WTC11 (cell line): ENCODE measurements at places on chromosomes 13 and 19. TPM values are rescaled to one million over a fixed set of nuclear protein-coding genes. Genes with fewer than 3 reads are reported as not detected.

MADCAM1 gene
- 3.2 to 4.7 TPM (median 3.9 TPM) in 3 replicates for total RNA-seq

DNA sequence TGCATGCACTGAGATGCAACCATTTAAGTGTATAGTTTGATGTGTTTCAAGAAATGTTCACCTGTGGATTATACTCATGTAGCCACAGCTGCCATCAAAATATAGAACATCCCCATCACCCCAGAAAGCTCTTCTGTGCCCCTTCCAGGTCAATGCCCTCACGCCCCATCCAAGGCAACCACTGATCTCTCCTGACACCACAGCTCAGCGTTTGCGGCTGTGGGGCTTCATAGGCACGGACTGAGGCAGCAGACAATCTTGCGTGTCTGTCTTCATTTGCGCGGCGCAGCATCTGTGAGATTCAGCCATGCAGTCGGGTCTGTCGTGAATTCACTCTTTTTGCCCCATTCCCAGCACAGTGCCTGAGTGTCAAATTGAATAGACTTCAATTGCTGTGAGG is 153.8 kb upstream of the UQCRFS1 start:
- no peak for DNase-seq

MPHOSPH8 gene
- 18.2 to 18.5 TPM (median 18.3 TPM) in 3 replicates for total RNA-seq

DNA sequence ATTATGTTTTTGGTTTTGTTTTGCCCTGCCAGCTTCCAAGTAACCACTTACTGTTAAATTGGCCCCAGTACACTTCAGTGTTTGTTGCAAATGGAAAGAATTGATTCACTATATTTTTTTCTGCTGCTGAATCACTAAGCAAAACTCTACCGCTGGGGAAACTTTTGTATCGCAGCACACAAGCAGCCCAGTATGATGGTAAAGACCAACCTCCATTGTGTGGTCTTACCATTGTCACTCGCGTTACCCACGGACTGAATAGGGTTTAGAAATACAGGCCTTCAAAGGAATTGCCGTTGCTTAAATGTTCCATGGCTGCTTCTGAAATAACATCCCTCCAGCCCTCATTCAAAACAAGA is 7.9 kb downstream of the SPATA13 start:
- DNase-seq, result no peak

KLK3 gene
- 0.13 to 0.25 TPM (median 0.16 TPM) in 3 replicates for total RNA-seq

ZNF548 gene
- 10.8 to 14.2 TPM (median 11.3 TPM) in 3 replicates for total RNA-seq

DNA sequence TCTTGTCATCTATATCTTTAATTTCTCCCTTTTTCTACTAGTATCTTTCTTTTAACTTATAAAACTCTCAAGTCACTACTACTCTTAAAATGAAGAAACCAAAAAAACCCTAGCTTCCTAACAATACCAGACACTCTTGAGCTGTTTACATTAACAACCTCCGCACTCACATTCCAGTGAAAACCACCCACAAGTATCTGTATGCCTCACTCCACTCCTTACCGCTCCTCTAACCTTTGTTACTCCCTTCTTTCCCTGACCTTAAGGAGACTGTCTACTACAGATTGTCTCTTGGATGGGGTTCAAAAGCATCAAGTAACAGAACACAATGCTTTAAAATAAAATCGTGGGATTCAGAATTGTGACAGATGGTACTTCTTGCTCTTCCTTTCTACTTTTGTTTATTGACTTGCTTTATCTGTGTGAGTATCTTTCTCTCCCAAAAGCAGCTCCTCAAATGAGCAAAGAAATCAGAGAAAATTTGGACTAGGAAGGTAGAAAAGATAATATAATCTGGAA is 110.0 kb upstream of the FBXL3 start:
- no peak for DNase-seq

TEX29 gene
- total RNA-seq, result 0.32 to 0.68 TPM (median 0.37 TPM) in 3 replicates

DNA sequence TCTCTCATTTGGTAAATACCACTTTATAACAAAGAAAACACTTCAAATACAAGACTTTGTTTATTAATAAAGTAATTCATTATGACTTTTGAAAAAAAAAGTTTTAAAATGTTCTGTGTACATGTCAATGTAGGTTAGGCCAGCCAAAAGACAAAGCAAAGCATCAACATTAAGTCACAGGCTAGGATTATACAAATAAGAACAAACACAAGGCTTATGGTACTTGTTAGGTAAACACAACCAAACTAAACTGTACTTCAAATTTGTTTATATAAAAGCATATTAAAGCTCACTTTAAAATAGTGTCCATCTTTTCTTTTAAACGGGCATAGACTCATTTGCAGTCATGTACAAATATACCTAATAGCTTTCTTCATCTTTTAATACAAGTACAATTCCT is 86.6 kb downstream of the ZDHHC20 start:
- no peak for DNase-seq

ZFR2 gene
- 17.5 to 25.5 TPM (median 22.6 TPM) in 3 replicates for total RNA-seq

RPS28 gene
- total RNA-seq, result 2,082 to 2,373 TPM (median 2,292 TPM) in 3 replicates

- DNase-seq, result no peak
These were observed 45.5 kb downstream of the OLFM4 start for GRCh38 chr13:53074114-53074513.

DNA sequence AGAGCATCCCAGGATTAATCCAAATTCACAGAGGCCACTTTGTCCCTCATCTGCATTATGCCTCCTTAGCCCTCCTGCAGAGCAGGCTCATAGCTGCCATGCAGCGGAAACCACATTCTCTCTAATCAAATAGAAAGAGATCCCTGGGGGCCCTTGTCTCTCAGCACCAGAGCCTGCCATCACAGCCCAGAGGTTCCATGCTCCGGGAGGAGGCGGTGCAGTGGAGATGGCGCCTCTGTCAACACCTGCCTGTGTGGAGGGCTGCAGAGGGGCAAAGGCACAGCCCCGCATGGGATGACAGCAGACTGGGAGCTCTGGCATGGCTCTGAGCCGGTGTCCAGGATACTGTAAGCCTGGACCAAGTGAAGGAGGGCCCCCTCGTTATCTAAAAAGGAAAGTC is 111.3 kb downstream of the SLC7A1 start:
- DNase-seq, result no peak

PSG3 gene
- not detected in 3 replicates for total RNA-seq

KCNN1 gene
- 15.3 to 18.0 TPM (median 17.2 TPM) in 3 replicates for total RNA-seq

ATP8B3 gene
- total RNA-seq, result 5.5 to 8.2 TPM (median 8.0 TPM) in 3 replicates

PPFIA3 gene
- 25.5 to 30.1 TPM (median 27.3 TPM) in 3 replicates for total RNA-seq

DNA sequence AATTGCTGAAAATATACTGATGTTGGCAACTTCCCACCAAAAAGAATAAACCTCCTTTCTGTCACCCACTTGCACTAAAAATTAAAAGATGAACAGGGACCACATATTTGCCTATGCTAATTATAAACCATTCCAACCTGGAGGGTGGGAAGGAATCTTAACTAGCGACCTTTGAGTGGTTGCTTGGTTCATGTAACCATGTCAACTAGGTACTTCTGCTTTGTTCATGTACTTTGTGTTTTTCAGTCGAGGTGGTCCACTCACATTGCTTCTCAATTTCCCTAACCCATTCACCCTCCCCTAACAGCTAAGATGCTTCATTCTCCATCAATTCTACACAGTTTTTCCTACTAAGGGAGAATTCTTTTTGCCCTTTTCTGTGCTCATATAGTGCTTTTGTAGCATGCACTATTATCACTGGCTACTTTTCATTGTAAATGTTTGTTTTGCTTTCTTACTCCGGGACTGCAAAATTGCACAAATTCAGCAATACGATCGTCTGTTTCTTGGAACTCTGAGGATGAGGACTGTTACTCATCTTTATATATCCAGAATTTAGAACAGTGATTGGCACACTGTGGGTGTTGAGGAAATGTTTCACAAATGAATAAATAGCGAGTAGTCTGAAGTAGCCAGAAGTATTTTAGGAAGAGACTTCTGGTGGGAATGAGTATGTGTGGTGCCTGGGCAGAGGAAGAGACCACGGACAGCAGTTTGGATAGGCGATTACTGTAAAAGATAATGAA is 187.5 kb downstream of the GPC6 start:
- no peak for DNase-seq

GRCh38 chr13:27954406-27954851 is 14.7 kb downstream of the CDX2 start:
- peak; percentile 71 for DNase-seq

DNA sequence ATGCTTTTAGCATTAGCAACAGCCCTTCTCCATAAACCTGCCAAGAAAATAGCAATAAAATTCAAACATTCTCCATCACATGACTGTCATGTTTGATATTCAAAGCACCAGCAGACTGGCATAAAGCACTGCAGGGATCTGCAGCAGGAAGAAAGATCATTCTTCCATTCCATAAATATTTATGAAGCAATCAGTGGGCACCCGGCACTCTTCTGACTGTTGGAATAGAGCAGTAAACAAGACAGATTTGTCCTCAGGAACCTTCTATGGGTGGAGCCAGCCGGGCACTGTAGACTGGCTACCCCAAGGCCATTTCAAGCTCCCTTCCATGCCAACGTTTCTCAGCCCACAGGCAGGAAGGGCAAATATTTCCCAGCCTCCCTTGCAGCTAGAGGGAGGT is 25.5 kb downstream of the PLA2G4C start:
- no peak for DNase-seq

DNA sequence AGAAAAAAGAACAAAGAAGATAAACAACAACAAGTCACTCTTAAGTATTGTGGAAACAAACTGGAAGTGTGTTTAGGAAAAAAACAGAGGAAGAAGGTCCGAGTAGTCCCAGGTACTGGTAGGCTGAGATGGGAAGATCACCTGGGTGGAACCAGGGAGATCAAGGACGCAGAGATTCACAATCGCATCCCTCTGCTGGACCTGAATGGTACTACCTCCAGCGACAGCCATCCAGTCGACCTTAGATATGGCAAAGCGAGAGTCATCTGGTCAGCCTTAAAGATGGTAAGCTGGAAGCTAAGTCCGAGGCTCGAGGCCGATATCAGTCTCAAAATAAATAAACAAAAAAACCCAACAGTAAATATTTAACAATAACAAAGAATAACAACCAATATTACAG is 44.9 kb upstream of the ZNF91 start:
- DNase-seq, result peak; percentile 43

APLP1 gene
- 15.5 to 24.0 TPM (median 20.2 TPM) in 3 replicates for total RNA-seq

- DNase-seq, result no peak
These were observed 17.7 kb upstream of the SEMA6B start for GRCh38 chr19:4577020-4577782.

SMG9 gene
- 25.7 to 39.6 TPM (median 34.3 TPM) in 3 replicates for total RNA-seq

DNA sequence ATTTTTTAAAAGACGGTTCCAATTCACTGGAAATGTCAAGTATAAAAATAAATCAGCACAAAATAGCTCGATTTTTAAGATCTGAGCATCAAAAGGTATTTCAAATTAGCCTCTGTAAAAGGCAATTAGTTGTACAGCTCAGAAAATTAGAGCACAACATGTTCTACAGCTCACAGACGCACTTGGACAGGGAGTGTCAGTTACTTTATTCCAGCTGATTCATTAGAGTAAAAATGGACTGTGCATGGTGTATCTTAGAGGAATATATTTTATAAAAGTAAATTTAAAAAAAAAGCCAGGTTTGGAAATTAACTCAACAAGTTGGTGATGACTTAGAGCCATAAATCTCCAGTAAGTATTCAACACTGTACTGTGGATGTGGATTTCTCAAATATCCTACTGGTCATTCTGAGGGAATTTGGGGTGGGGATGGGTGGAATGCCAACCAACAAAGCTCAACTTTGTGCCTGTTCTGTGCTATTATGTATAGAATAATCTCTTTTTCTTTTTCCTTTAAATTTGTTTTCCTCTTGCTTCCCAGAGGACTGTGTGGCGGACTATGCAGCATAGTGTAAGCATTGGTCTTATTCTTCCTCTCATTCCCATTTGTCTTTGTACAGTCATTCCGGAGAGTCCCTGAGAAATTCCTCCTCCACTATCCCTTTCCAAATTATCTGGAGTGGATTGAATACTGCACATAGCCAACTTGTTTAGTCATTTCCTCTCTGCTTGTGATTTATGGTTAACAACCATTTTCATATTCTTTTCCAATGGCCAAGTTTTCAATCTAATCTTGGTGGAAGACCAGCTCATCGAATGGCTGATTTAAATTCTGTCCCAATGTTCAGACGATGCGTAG is 169.3 kb downstream of the DCT start:
- DNase-seq, result no peak

- DNase-seq, result no peak
These were observed 709.3 kb upstream of the KLHL1 start for GRCh38 chr13:70817576-70817975.

VAV1 gene
- 0.73 to 0.83 TPM (median 0.80 TPM) in 3 replicates for total RNA-seq

GRCh38 chr13:96672016-96672415 is 322.3 kb downstream of the OXGR1 start:
- DNase-seq, result no peak

FUT3 gene
- 0.23 to 0.62 TPM (median 0.48 TPM) in 3 replicates for total RNA-seq

- DNase-seq, result no peak
These were observed 6.2 kb upstream of the KLK13 start for GRCh38 chr19:51071095-51071405.

TLE2 gene
- total RNA-seq, result 13.1 to 20.0 TPM (median 15.8 TPM) in 3 replicates

DNA sequence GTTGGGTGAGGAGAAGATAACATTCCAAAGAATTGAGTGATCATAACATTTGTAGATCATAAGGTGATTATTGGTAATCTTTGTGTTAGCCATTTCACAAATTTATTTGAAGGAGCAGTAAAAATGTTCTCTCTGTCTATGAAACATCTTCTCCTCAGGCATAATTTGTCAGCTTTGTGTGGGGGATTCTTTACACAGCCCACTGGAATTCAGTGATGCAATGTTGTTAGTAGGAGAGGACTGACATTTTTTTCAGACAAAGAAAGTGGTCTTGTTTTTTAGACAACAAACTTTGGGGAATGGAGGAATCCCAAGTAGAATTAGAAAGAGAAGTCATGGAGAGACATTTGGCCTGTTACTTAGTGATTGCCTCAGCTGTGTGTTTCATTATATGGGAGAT is 100.3 kb downstream of the ITGBL1 start:
- no peak for DNase-seq

DNA sequence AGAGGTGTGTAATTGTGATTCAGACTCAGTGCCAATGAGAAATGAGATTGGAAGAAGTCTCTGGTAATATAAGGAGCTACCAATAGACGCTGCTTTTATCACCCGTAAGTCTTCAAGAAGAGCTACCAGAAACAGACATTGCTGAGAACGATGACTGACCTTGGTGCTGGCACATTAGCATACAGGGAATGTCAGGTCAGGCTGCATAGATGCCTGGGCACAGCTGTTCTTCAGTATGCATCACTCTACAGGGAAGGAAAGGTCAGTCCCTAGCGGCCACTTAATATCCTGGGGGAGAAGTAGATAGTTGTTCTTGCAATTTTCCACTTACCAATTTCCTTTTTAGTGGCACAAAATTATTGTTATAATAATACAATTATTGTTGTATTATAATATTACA is 380.4 kb downstream of the PCDH9 start:
- peak; percentile 19 for DNase-seq
